DMS79 (cell line): ENCODE measurements at places on chromosomes 13 and 19.
A peak's percentile ranks its signal among the peaks of the same experiment; 100 is the strongest.

DNA sequence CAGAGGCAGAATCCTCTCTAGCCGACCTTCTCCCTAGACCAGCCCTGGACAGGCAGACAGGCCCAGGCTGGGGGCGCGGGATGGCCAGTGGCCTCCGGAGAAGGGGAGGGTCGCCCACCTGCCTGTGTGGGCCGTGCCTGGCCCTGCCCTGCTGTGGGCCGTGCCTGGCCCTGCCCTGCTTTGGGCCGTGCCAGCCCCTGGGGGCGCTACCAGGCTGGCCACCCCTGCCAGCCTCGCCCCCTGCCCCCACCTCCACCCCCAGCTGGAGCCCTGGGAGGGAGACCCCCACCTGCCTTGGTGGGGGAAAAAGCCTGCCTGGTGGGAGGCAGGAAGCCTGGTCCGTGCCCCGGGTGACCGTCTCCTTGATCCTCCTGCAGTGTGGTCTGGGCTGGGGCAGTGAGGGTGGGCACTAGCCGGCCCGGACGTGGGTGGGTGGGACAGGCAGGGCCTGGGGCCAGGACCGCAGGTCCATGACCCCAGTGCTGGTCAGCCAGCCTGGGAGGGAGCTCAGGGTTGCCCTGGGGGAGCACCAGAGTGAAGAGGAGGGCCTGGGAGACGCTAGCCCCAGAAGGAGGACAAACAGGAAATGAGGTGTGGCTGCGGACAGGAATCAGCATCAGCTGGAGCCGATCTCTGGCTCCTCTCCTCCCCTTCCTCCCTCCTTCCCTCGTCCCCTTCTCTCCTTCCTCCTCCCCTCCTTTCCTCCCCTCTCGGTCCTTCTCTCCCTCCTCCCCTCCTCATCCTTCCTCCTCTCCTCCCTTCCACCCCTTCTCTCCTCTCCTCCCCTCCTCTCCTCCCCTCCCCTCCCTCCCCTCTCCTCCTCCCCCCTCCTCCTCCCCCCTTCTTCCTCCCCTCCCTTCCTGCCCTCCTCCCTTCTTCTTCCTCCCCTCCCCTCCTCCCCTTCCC, 5.1 kb upstream of the MKNK2 start:
- DNase-seq = no peak

DNA sequence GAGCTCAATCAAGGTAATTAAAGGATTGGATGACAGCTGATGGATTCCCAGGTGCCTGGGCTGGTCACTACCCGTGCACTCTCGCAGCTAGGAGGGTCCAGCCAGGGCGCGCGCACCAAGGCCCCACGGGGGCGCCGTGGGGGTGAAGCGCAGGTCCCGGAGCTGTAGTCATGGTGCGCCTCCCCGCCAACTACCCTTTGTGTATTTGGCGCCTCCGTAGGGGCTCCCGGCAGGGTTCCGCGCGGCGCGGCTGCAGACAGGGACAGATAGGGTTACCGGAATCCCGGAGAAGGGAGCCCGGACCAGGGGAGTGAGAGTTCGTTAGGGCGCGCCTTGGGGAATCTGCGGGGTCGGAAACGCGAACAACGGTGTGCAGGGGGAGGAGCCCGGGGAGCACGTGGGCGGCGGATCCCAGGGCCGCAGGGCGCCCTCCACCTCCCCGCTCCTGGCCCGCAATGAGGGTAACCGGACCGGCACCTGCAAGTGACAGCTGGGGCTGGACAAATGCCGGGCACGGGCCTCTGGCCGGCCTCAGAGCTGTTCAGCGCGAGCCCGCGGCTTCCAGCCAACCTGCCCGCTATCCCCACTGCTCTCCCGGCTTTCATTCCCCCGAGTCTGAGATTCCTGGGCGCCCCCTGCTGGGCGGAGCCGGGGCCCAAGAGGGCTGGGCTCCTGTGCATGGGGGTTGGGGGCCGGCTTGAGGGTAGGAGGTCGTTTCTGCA, 3.4 kb upstream of the PRAM1 start:
- DNase-seq = peak; percentile 48

GRCh38 chr13:48443442-48444208, 30.7 kb upstream of the LPAR6 start:
- DNase-seq = no peak

DNA sequence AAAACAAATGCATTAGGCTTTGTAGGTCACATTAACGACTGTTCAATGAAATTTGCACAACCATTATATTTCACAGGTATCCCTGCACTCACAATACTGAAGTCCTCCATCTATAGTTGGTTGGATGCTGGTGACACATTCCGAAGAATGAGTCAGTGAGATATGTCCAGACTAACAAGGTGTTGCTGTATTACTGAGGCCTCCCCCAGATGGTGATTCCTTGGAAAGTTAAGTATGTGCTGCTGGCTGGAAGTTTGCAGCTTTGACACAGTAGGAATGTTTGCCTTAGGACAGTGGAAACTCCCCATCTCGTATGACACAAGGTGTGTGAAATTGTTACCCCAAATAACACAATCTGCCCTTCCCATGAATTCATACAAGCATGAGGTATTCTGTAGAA, 46.6 kb downstream of the FGF14 start:
- DNase-seq = no peak

GRCh38 chr19:32971012-32971595, 654 bp downstream of the CEP89 start:
- no peak for DNase-seq

DNA sequence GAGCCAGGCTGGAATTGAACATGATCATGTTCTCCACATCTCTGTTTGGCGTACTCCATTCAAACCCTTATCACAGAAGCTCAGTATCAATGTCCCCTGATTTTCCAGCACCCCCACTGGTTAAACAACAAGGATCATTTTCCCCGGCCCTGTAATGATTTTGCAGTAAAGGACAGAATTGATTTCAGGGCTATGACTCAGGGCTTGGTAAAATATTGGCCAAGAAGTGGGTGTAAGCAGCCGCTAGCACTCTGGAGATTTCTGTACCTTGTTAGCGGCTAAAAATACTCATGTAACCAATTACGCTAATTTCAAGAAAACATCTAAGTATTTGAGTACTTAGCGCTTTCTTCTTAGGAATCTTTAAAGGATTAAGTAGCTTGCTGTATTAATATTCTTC, 69.5 kb upstream of the FNDC3A start:
- DNase-seq = no peak

GRCh38 chr19:56109226-56109625, 11.9 kb downstream of the ZNF787 start:
- no peak for DNase-seq

GRCh38 chr19:37593996-37594303, 642 bp downstream of the ZNF571 start:
- no peak for DNase-seq

DNA sequence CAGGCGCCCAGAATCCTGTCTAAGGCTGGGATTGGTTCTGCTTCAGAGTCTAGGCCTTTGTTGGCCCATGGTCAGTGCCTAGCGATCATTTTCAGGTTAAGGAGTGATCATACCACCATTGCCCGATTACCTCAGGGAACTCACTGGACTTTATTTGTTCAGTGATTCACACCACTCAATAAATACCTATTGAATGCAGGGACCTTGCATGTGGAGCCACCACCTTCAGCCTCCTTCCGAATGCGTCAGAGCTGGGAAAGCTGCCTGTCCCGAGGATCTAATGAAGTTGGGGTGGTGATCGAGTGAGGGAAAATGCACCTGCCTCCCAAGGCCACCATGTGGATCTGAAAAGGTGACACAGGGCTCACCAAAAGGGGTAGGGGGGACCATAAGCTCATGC, 40.0 kb upstream of the POU2F2 start:
- DNase-seq = no peak

- DNase-seq = no peak
These were observed 5.2 kb downstream of the LCP1 start for GRCh38 chr13:46176756-46177155.

DNA sequence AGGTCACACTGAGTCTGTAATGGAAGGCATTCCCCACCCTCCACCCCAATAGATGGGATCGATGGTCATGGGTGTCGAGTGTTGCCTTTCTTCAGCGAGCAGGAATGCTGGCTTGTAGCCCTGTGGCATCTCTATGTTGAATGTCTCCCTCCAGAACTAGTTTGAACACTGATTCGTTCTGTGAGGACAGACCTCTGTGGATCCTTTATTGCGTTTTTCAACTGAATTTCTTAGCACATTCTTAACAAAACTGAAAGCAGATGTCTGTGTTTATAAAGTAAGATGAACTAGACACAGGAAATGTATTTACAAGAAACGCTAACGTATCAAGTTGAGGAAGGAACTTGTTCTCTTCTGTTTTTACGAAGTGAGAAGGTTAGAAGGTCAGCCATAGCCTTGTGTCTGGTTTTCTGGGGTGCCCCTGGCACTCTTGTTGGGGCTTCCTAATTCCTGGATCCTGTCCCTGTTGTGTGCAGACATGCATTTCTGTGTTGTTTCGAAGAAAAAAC, 36.8 kb upstream of the TM9SF2 start:
- DNase-seq = no peak

GRCh38 chr19:29714371-29714952, 599 bp downstream of the C19orf12 start:
- DNase-seq = no peak

- DNase-seq = no peak
These were observed 25.4 kb downstream of the POP4 start for GRCh38 chr19:29631450-29631849.

DNA sequence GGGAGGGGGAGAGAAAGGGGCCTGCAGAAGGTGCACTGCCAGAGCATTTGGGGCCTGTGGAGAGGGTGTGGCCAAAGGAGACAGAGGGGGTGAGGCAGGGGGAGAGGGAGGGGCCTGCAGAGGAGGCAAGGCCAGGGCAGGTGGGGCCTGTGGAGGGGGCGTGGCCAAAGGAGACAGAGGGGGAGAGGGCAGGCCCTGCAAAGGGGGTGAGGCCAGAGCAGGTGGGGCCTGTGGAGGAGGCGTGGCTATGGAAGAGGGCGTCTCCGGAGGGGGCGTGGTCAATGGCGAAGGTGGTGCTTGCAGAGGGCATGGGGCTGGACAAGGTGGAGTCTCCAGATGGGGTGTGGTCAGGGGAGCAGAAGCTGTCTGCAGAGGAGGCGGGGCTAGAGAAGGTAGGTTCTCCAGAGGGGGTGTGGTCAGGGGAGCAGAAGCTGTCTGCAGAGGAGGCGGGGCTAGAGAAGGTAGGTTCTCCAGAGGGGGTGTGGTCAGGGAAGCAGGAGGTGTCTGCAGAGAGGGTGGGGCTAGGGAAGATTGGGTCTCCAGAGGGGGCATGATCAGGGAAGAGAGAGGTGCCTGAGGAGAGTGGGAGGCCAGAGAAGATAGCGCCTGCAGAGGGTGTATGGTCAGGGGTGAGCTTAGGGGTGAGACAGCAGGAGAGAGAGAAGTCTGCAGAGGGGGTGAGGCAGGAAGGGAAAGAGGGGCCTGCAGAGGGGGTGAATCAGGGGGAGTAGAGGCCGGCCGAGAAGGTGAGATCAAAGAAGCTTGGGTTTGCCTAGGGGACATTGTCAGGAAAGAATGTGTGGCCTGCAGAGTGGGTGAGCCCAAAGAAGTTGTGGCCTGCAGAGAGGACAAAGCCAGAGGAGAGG, 3.4 kb downstream of the PRR36 start:
- DNase-seq = no peak
